ENCODE measurements at places on chromosomes 4 and X.

- DNase-seq: no peak
Measured at GRCh38 chrX:53251307-53251706, 26.3 kb upstream of the KDM5C start.

DNA sequence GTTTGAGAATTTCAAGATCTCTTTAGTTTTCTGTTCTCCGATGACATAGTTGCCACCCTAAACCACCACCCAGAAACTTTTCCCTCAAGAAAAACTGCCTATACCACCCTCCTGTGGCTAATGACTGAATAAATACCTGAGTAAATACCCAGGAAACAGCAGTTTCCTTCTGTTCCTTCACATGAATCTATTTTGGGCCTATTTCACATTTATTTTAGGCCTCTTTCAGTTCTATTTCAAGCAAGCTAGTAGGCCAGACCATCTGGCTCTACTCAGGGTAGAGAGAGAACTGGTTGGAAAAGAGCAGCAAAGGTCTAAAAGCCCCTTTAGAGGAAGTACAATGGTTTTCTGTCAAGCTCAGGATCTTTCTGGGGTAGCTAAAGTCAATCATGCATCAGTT is 23.4 kb downstream of the ARHGEF9 start:
- no peak for DNase-seq

GRCh38 chrX:30741545-30741944 is 88.3 kb downstream of the GK start:
- no peak for DNase-seq

DNA sequence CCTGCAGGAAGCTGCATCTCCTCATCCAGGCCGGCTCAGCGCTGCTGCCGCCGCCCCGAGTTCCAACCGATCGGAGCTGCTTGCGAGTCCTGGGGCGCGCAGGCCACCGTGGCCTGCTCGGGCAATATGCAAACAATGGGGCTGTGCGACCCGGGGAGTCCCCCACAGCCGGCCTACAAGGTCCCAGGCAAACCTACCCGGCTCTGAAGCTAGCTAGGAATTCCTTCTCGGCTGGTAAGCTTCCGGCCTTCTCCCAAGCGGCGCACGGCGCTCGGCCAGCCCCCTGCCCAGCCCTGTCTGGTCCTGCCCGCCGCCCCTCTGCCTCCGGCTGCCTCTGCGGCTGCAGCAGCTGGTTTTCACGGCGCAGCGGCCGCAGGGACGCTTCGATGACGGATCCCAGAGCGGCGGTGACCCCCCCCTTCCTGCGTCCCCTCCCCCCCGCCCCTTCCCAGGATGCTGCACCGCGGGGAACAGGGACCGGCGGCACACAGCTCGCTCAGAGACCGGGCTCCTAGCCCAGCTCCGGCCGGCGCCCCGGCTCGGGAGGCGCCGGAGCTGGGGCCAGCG is 59.4 kb downstream of the TSC22D3 start:
- peak; percentile 53 for DNase-seq

- DNase-seq: no peak
Measured at GRCh38 chr4:93086356-93086755, 742.2 kb upstream of the ATOH1 start.

- no peak for DNase-seq
Measured at GRCh38 chr4:152807294-152807829, 27.6 kb downstream of the ARFIP1 start.

DNA sequence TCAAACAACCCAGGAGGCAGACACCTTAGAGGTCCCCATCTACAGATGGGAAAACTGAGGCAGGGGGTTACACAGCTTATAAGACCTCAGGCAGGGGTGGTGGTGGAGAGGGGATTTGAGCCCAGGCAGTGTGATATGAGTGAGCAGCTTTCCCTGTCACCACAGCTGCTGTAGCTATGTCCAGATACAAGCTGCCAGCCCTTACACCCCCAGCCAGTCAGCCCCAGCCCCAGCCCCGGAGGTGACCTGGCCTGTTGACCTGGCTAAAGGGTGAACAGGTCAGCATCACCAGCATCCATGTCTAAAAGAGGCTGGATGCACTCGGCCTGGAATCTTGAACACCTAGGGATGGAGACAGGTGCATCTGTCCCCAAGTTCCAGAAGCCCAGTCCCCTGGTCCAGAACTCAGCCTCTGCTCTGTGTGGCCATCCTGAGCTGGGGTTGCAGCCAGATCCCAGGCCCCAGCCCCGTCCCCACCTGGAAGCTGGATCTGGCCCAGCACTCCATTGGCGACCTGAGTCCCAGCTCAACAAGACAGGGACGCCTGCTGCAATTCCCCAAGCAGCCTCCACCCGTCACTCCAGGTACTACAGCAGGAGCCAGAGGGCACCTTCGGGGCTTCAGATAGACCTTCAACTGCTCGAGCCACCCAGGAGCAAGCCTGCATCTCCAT is 89.5 kb downstream of the JAKMIP1 start:
- DNase-seq: no peak

DNA sequence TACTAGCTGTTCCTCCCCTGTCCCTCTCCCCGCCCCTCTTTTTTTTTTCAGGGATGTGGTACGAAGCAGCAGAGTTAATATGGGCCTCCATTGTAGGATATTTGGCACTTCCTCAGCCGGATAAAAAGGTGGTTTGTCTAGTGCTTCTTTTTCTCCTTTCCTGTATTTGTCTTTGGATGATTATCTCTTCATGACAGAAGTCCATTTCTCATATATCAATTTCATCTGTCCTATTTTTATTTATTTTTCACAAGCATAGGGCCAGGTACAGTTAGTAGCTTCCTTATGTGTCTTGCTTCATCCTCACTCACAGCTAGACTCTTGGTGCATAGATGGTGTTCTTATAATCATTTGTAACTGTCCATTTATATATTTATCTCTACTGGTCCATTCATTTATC is 89.6 kb downstream of the NEUROG2 start:
- no peak for DNase-seq
